Hematopoietic multipotent progenitor cell treated with erythropoietin and hydrocortisone succinate and interleukin-3 and kit ligand, for 8 days (in vitro differentiated cells): ENCODE measurements at places on chromosomes 7 and 10.
A peak's percentile ranks its signal among the peaks of the same experiment; 100 is the strongest.

GRCh38 chr10:72110673-72111401 is 22.5 kb upstream of the SPOCK2 start:
- DNase-seq, result no peak

- DNase-seq, result peak; percentile 15
These were observed 4.6 kb upstream of the TWIST1 start for GRCh38 chr7:19121977-19122588.

- no peak for DNase-seq
These were observed 15.3 kb downstream of the CCM2 start for GRCh38 chr7:45015313-45015712.

- no peak for DNase-seq
These were observed 107.9 kb downstream of the PPP1R17 start for GRCh38 chr7:31794851-31795344.

GRCh38 chr7:87059525-87060287 is at the start of gene ELAPOR2:
ELAPOR2 (minus strand) TSS chr7:87059654; CDS start chr7:87059513, 141 bp downstream.
- DNase-seq, result peak; percentile 56

GRCh38 chr7:1512781-1513656 is 8.8 kb upstream of the INTS1 start:
- DNase-seq, result peak; percentile 85

DNA sequence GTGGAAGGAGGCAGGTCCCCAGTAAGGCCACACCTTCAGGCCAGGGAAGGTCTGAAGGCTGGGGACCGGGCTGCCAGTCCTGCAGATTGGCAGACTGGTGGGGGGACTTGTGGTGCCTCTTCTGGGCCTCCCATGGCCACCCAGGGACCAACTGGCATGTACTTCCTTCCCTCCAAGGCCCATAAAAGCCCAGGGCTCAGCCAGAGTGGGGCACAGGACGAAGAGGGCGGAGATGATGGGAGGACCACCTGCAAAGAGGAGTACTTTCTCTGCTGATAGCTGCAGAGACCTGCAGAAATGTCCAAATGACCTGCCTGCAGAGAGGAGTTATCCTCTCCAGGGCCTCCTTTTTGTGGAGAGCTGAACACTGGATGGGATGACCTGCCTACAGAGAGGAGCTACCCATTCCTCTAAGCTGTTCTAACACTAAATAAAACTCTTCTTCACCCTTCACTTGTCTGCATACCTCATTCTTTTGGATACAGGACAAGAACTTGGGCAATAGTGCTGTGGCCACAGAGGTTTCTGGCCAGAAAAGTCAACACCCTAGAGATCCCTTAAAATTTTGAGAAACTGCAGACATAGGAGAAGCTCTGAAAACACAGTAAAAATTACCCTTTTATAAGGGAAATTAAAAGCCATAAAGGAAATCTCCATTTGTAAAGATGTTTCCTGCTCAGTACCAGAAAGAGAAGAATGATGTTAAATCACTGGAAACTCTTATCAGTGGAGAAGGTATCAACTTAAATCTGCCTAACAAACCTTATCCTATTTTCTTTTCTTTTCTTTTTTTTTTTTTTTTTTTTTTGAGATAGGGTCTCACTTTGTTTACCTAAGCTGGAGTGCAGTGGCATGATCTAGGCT is 20.7 kb upstream of the PRF1 start:
- no peak for DNase-seq

DNA sequence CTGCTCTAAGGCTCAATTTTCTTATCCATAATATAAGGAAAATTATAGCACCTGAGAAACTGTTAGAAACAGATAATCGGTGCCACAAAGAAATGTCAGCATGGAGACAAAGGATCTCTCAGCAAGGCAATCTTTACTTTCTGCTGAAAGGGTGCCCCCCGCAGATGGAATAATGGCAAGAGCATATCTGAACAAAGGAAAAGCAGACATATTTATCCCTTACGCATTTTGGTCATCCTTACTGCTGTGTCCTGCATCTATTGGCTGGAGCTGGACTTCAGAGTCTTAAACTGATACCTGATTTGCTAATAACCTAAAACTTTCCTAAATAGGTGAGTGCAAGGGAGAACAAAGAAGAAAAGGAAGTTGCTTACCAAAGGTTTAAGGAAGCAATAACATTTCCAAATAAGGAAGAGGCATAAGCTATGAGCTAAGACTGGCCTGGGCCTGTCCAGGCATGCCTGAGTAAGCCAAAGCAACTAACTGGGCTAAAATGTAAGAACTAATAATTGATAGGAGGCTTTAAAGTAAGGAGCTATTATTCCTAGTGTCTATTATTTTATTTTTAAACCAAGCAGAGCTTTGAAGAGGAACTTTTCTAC is 39.6 kb upstream of the ELMO1 start:
- no peak for DNase-seq

- no peak for DNase-seq
These were observed 41.6 kb downstream of the SLC16A9 start for GRCh38 chr10:59668096-59668495.

- DNase-seq, result no peak
These were observed 137.5 kb downstream of the ZNF365 start for GRCh38 chr10:62511656-62512055.

GRCh38 chr10:17208476-17208875 is 7.0 kb upstream of the TRDMT1 start:
- DNase-seq, result no peak

DNA sequence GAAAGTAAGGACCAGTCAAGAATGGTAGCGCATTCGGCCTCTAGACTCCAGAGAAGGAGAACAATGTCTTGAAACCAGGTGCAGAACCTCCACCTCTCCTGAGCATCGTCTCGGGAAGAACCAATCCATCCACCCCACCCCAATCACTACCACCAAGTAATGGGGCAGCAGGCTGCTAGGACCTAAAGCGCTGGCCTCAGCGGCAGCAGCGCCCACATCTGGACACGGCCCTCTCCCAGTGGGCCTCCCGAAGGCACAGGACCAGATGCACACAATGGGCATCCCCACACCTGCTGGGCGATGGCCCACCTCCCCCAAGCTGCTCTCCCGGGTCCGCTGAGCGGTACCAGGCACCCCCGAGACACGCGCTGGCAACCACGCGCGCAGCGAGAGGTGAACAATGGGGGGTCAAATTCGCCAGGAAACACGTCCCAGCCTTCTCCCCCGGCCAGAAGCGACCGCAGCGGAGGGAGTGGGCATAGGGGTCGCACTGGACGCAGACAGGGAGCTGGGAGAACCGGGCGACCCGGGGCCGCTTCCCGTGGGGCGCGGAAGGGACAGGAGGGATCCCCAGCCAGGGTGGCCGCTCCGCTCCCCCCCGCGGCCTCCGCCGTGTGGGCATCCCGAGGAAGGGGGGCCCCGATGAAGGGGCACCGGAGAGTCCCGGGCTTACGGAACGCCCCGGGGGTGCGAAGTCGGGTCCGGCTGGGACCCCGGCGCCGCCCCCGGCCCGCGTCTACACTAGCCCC is 506 bp downstream of the CTTNBP2 start:
- DNase-seq, result peak; percentile 16

DNA sequence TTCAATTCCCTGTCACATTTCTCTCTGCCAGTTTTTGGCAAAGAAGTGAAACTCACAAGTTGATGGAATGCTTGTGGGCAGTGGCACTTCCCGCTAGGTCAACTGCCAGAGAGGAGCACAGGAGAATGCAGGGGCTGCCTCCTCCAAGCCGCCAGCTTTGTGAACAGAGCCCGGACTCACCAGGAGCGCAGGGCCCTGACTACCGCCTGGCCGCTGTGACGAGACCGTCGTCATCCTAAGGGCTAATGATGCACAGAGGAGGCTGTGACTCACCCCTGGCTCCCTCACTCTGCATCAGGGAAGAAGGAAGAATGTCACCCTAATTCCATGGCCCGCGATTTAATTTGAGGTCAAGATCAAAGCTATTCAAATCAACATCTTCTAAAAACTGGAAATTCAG is 123.9 kb downstream of the TAX1BP1 start:
- no peak for DNase-seq

DNA sequence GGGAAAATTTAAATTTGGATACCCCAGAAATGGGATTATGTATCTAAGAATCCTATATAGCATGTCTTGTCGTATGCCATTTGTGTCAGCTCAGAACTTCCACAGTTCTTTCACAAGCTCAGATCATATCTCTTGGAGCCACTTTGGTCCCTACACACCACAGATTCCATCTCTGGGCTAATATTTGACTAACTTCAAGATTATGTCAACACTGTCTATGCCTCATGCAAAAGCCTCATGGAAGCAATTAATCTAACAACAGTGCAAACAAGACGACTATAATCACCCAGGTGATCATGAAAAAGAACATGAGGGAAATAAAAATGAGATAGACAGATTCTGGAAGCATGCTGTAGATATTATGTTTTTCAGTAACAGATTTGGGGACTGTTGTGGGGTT is 189.1 kb downstream of the LRRTM3 start:
- DNase-seq, result no peak

DNA sequence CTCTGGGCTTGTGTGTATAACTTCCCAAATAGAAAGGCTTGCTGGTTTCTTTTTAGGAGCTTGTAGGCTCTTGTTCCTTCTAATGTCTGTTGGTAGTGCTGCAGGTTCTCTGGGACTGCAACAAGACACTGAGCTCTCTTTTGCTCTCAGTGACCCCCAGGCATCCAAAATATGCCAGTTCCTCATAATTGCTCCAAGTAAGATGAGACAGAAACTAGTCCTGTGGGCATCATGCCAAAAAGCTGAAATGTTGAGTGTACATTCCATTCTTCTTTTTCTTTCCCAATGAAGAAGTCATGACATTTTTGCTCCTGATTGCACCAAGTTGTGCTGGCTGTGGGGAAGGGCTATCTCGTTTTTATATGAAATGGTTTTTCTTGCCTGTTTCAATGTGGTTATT is 7.1 kb upstream of the BTBD16 start:
- no peak for DNase-seq

DNA sequence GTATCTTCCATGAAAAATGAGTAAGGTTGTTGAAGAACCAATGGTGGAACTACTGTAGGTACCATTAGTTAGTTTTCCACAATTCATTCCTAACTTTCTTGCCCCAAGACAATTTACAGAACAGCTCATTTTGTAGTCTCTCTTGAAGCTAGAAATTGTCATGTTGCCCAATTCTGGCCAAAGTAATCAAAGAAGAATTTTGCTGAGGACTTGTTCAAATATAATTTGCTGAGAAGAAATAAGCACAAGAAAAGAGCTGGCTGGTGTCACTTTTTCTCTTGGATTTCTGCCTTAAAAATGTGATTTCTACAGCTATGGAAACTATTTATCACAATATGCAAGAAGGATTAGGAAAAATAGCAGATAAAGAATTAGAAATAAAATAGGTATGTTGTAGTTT is 199.2 kb upstream of the SEMA3A start:
- no peak for DNase-seq

DNA sequence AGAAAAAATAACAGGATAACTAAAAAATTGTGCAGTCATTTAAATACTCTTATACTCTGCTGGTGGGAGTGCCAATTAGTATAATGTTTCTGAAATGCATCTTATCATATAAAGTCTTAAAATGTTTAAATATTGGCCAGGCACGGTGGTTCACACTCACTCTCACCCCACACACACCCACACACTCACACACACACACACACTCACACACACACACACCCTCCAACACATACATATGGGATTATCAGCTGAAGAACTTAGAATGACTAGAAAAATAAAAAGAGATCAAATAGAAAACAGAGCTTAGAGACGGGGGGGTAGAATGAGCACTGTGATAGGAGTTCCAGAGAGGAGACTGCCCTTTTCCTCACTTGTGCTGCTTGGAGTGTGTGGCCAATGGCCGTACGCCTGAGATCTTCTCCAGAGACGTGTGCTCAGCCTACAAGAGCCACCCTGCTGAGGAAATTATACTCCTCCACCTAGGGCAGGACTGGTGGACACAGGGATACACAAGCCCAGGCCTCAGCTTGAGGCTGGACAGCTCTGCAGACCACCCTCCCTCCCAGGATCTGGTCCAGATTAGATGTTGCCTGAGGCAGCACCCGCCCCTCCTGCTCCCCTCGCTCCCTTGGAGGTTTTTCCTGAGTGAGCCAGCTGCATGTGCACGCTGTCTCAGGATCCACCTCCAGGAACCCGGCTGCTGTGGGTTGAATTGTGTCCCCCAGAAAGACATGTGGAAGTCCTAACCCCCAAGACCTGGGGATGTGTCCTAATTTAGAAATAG is 26.5 kb upstream of the PRKAG2 start:
- DNase-seq, result no peak

GRCh38 chr7:82114237-82114636 is 329.3 kb downstream of the CACNA2D1 start:
- DNase-seq, result no peak

- DNase-seq, result peak; percentile 66
These were observed 19.8 kb upstream of the FAM133B start for GRCh38 chr7:92609921-92610518.

- DNase-seq, result no peak
These were observed 2.1 kb downstream of the CASD1 start for GRCh38 chr7:94511718-94512117.

GRCh38 chr7:35747611-35748010 is 52.7 kb upstream of the HERPUD2 start:
- DNase-seq, result no peak

GRCh38 chr7:36814311-36814710 is 90.0 kb upstream of the AOAH start:
- DNase-seq, result no peak

DNA sequence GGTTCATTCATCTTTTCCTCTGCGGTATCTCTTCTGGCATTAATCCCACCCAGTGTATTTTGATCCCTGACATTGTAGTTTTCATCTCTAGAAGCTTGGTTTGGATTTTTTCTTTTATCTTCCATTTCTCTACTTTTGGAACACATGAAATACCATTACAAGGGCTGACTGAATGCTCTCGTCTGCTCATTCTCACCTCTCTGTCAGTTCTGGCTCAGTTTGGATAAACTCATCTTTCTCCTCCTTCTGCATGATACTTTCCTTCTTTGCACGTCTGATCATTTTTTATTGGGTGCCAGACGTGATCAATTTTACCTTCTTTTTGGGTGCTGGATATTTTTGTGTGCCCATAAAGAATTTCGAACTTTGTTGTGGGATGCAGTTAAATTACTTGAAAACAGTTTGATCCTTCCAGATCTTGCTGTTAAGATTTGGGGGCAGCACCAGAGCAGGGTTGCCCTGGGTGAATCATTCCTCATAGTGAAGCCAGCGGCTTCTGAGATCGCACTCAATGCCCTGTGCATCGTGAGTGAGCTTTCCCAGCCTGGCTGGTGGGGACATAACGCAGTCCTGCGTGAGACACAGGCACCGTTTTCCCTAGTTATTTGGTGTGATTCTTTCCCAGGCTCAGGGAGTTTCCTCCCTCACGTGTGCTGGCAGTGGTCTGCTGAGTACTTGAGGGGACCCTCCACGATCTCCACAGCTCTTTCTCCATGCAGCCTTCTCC is 53.8 kb downstream of the LHPP start:
- DNase-seq, result no peak
